ENCODE measurements at places on chromosomes 1 and 21.

DNA sequence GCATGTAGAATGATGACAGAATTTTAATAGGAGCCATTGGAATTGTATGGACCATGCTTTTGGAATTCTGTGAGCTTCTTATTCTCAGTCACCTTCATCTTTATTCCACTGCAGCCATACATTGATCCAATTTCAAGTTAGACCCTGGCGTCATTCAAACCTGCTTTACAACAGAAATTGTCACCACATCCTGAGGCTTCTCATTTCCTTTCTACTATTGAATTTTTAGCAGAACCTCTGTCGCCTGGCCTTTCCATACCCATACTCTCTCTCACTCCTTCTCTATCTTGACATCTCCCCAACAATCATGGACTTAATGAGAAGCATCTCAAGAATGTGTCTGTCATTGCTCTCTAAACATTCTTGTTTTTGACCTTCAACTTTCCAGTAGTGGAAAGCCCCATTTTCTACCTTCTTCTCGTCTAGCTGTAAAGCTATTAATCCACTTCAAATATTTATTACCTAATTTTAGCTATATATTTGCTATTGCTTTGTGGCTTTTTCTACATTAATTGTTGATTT, 74.1 kb downstream of the CRB1 start:
- H3K27ac ChIP-seq, result no peak overlapping the region
- no peaks in the 10 kb centered on the region for H3K27me3 ChIP-seq
- DNase-seq, result no peak
- no peaks in the 10 kb centered on the region for H3K4me1 ChIP-seq

GRCh38 chr1:190277107-190277506, 200.6 kb downstream of the BRINP3 start:
- no peak for DNase-seq
- no peaks in the 10 kb centered on the region for H3K4me1 ChIP-seq
- no peaks in the 10 kb centered on the region for H3K36me3 ChIP-seq
- H3K4me3 ChIP-seq, result no peak overlapping the region

- H3K27me3 ChIP-seq, result no peaks in the 10 kb centered on the region
- H3K4me1 ChIP-seq, result no peaks in the 10 kb centered on the region
- no peak for DNase-seq
- H3K27ac ChIP-seq, result no peak overlapping the region
- H3K36me3 ChIP-seq, result no peaks in the 10 kb centered on the region
These were observed 257.0 kb upstream of the ADGRL2 start for GRCh38 chr1:81543764-81544163.

DNA sequence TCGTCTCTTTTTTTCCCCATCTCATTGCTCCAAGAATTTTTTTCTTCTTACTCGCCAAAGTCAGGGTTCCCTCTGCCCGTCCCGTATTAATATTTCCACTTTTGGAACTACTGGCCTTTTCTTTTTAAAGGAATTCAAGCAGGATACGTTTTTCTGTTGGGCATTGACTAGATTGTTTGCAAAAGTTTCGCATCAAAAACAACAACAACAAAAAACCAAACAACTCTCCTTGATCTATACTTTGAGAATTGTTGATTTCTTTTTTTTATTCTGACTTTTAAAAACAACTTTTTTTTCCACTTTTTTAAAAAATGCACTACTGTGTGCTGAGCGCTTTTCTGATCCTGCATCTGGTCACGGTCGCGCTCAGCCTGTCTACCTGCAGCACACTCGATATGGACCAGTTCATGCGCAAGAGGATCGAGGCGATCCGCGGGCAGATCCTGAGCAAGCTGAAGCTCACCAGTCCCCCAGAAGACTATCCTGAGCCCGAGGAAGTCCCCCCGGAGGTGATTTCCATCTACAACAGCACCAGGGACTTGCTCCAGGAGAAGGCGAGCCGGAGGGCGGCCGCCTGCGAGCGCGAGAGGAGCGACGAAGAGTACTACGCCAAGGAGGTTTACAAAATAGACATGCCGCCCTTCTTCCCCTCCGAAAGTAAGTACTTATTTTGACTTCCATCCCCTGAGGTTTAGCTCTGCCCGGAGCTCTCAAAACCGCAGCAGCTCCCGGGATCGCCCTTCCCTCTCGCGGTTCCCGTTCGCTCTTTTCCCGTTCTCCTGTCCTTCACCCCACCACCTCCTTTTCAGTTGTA, 1.5 kb downstream of the TGFB2 start:
- H3K36me3 ChIP-seq, result no peaks in the 10 kb centered on the region
- peak overlapping the region; percentile 42 for H3K27ac ChIP-seq
- peak overlapping the region; percentile 66 for H3K4me3 ChIP-seq
- no peaks in the 10 kb centered on the region for H3K4me1 ChIP-seq
- DNase-seq, result no peak

DNA sequence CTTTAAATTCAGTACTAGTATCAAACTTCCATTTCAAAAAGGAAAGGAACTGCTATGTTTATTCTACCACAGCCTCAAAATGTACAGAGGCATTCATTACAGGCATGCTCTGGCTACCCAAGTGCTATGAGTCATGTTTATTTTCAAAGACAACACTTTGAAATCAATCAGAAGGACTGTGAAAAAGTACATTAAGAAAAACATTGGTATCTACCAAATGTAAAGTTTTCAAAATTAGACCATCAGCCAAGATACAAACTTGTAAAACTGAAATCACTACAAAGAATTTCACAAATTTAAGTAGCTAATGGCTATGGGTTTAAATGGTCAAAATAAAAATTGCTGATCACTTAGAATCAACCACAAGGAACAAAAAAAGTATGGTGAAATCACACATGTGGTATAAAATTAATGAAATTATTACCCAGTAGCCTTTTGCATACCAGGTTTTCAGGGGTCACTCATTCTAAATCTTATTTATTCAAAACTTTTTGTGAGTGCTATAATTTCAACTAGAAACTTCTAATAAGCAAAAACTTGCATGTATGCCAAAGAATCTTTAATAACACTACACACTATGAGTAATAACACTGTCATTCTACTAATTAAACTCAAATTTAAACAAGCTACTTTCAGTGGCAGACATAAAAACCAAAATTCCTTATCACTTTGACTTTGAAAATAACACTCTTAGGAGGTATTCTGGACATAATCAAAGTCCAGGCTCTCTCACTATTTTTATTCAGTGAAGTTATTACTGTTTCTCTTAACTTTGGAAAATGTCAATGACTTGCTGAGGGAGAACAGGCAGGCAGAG, 49.2 kb downstream of the ENAH start:
- no peaks in the 10 kb centered on the region for H3K27me3 ChIP-seq
- DNase-seq, result no peak

GRCh38 chr21:34914239-34914638, 134.9 kb downstream of the RUNX1 start:
- no peak for DNase-seq
- H3K27me3 ChIP-seq, result no peaks in the 10 kb centered on the region
- no peak overlapping the region for H3K4me3 ChIP-seq
- H3K4me1 ChIP-seq, result no peaks in the 10 kb centered on the region

- DNase-seq, result no peak
- H3K4me1 ChIP-seq, result no peaks in the 10 kb centered on the region
- no peaks in the 10 kb centered on the region for H3K27me3 ChIP-seq
- H3K27ac ChIP-seq, result no peak overlapping the region
These were observed 173.9 kb downstream of the DUSP10 start for GRCh38 chr1:221567859-221568507.

DNA sequence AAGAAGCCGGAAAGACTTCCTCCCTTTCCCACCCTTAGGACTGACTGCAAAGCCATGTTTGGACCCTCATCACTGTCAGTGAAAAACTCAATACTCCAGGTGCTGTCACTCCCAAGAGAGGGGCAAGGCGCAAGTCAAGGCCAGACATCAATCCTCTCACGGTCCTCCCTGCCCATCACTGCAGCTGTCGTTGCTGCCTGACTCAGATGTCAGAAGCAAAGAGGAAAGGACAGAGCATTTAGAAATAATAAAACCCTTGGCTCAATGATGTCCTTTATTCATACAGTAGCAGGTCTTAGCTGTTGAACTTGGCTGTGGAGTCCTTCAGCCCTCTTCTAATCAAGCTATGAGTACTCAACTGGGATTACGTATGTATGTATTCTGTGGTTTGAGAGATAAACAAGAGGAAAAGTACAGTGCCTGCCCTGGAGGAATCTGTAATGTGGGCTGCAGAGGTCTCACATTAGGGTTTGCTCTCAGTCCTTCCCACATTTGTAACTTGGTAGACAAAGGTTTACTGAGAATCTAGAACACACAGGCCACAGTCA, 13.5 kb downstream of the SUSD4 start:
- no peak overlapping the region for H3K4me3 ChIP-seq
- H3K27ac ChIP-seq, result no peak overlapping the region
- H3K36me3 ChIP-seq, result no peaks in the 10 kb centered on the region
- peaks cover 11% of the 10 kb centered on the region for H3K27me3 ChIP-seq
- DNase-seq, result no peak
- H3K4me1 ChIP-seq, result no peaks in the 10 kb centered on the region

DNA sequence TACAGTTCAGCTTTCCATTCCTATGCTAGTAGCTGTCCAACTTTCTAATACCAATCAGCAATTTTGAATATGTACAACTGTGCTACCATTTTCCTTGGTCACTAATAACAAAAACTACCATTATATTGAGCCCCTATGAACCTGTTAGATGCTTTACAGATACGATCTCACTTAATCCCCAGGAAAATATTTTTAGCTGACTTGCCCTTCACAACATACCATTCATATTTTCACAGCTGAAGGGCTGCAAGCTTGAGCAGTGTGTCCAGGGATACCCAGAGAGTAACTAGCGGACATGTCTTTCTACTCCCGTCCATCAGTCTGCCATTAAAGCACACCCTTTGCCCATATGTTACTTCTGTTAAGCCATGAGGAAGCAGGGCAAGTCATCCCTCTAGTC, 140.5 kb downstream of the SPATA46 start:
- no peak for DNase-seq
- no peaks in the 10 kb centered on the region for H3K36me3 ChIP-seq
- H3K4me1 ChIP-seq, result peaks cover 15% of the 10 kb centered on the region
- H3K27ac ChIP-seq, result no peak overlapping the region

- no peak overlapping the region for H3K4me3 ChIP-seq
- no peaks in the 10 kb centered on the region for H3K27me3 ChIP-seq
- peaks cover 8% of the 10 kb centered on the region for H3K4me1 ChIP-seq
- H3K27ac ChIP-seq, result no peak overlapping the region
- H3K36me3 ChIP-seq, result no peaks in the 10 kb centered on the region
- no peak for DNase-seq
These were observed 39.7 kb downstream of the UBE2U start for GRCh38 chr1:64242895-64243756.

DNA sequence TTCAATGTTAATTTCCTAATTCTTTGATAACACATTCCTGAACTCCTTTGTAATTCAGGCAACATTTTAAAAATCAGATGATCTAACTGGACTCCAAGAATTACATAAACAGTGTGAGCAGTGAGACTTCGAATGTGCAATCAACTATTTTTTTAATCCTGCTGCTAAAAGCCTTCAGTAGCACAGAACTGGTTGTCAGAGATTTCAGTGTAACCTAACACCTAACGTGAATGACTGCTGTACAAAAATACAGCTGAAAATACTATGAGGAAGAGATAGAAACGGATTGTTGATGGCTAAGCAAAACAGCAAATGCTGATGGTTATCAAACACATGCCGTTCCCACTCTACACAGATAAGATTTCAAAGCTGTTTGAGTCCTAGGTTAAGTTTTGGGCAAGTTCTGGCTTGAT, 46.1 kb downstream of the APP start:
- no peaks in the 10 kb centered on the region for H3K27me3 ChIP-seq
- H3K36me3 ChIP-seq, result no peaks in the 10 kb centered on the region
- H3K4me3 ChIP-seq, result no peak overlapping the region
- DNase-seq, result no peak
- H3K4me1 ChIP-seq, result peaks cover 65% of the 10 kb centered on the region

DNA sequence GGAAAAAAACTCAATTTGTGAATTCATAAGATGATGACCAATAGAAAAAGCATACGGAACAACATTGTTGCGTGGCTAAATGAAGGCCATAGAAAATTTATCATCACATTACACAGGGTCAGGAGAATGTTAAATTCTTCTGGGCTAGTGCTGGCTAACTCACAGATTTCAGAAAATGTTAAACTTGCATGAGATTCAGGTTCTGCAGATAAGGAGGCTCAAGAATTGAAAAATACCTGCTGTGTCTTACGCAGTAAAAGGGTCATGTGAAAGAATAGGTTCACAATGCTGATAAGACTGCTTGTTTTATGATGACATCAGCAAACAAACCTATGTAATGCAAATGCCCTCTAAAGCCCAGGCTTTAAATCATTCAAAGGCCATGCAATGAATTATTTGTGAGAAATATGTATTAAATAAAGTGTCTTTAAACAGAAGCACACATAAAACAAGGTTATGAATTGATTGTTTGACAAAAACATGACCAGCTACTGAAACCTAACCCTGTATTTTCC, 378.8 kb downstream of the USP25 start:
- H3K4me3 ChIP-seq, result no peak overlapping the region
- no peak overlapping the region for H3K27ac ChIP-seq
- H3K36me3 ChIP-seq, result no peaks in the 10 kb centered on the region
- no peak for DNase-seq
- no peaks in the 10 kb centered on the region for H3K27me3 ChIP-seq

GRCh38 chr1:112322018-112322417, 74.0 kb upstream of the CTTNBP2NL start:
- DNase-seq, result no peak
- no peaks in the 10 kb centered on the region for H3K27me3 ChIP-seq
- H3K27ac ChIP-seq, result no peak overlapping the region
- H3K4me1 ChIP-seq, result peaks cover 23% of the 10 kb centered on the region
- no peak overlapping the region for H3K4me3 ChIP-seq
- no peaks in the 10 kb centered on the region for H3K36me3 ChIP-seq

- no peaks in the 10 kb centered on the region for H3K36me3 ChIP-seq
- H3K4me1 ChIP-seq, result no peaks in the 10 kb centered on the region
- H3K4me3 ChIP-seq, result no peak overlapping the region
- H3K27ac ChIP-seq, result no peak overlapping the region
- DNase-seq, result no peak
These were observed 115.5 kb downstream of the ACBD6 start for GRCh38 chr1:180386745-180387367.

DNA sequence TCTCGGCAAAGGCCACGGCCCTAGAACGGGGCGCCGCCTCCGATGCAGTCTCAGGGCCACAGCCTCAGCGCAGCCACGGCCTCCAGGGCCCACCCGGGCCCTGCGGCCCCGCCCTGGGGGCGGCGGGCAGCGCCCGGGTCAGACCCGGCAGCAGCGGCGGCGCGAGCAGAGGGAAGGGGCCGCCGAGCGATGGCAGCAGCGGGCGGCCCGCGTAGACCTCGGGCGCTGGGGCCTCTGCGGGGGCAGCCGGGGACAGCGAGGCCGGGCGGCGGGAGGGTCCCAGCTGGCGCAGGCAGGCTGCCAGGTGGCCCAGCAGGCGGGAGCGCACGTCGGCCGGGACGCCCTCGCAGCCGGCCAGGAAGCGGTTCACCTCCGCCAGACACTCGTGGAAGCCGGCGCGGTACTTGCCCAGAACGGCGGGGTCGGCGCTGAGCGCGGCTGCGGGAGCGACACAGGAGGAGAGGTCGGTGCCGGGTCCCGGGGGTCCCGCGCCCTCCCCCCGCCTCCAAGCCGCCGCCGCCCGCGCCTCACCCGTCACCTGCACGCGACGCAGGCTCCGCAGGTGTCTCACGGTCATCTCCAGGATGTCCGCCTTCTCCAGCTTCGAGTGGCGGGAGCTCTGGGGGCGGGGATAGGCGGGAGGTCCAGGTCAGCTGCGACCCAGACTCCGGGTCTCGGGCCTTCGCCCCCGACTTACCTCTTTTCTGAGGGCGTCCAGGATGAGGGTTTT, 737 bp downstream of the HES4 start:
- DNase-seq, result no peak
- H3K4me1 ChIP-seq, result no peaks in the 10 kb centered on the region
- H3K4me3 ChIP-seq, result peak overlapping the region; percentile 78
- no peaks in the 10 kb centered on the region for H3K27me3 ChIP-seq
- peak overlapping the region; percentile 99 for H3K27ac ChIP-seq

GRCh38 chr21:16420031-16420724, 690.4 kb downstream of the USP25 start:
- H3K27ac ChIP-seq, result peak overlapping the region; percentile 77
- H3K27me3 ChIP-seq, result no peaks in the 10 kb centered on the region
- peak overlapping the region; percentile 67 for H3K4me3 ChIP-seq
- peaks cover 12% of the 10 kb centered on the region for H3K4me1 ChIP-seq
- no peaks in the 10 kb centered on the region for H3K36me3 ChIP-seq

Data from heart left ventricle (tissue), 16 donors.